ENCODE measurements at places on chromosomes 1 and 21.

DNA sequence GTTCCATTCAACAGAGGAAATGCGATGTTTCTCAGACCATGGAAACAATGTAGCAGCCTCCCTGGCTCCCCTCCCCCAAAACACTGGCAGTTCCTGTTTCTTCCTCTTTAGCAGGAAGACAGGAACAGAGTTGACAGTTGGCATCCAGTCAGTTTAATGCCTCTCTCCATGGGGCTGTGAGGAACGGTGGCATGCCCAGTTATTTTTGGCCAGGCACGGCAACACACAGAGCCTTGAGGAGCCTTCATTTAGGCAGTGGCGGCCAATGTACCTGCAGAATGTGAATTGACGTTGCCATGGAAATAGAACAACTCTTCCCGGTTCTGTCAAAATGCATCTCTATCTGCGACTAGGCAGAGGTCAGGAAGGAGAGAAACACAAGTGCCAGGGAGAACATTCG is 330.6 kb downstream of the DSCAM start:
- DNase-seq, result no peak

GRCh38 chr1:246095443-246095842 is 411.6 kb downstream of the SMYD3 start:
- no peak for DNase-seq

- no peak for DNase-seq
Observed at GRCh38 chr1:113784104-113784779, 25.0 kb upstream of the PHTF1 start.

- no peak for DNase-seq
Observed at GRCh38 chr1:204134103-204134502, 17.7 kb downstream of the ETNK2 start.

DNA sequence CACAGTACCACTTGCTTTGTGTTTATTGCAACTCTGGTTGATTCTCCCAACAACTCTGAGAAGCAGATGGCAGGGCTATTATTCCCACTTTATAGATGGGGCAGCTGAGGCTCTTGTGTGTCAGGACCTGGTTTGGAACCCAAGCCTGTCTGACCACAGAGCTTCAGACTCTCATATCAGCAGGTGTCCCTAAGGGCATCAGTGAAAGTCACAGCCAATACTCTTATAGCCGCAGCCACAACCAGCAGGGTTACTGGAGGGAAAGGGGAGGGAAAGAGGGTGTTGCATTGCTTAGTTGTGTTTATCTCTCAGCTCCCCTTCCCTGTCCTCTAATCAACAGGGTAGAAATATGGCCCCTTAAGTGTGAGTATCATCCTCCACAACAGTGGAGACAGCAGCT is 304.0 kb downstream of the RRAGC start:
- no peak for DNase-seq

Measured in stimulated activated effector memory CD8-positive, alpha-beta T cell treated with anti-CD3 and anti-CD28 coated beads, Interleukin-12 subunit alpha, Interleukin-12 subunit beta, amount 100 ng/mL, for 72 hours (primary cell).